ENCODE measurements at places on chromosomes 16 and 17.

DNA sequence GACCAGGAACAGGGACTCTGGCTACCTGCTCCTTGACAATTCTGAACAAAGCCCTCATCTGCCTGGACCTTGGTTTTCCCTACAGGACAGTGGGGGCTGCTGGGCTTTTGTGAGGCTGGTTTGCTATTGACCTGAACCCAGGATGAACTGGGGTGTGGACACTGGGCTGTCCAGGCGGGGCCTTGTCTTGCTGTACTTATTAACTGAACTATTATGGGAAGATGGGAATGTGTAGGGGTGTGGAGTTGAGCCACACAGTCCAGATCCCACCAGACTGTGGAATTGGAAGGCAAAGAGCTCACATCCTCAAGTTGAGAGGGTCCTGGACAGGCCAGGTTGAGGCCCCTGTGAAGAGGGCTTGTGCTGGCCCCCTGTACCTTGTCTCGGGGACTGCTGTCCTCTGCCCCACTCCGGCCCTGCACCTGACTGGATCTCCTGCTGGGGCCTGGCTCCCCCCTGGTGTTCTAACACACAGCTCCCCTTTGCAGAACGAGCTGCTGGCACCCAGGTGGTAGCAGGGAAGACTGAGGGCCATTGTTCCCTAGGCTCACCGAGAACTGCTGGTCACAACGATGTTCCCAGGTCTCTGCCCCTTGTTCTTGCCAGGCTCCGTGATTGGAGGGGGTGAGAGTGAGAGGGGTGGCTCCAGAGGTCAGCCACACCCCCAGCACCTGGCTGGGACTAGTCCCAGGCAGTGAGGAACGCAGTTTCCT is 51.8 kb upstream of the CDC42EP4 start:
- DNase-seq: no peak

- DNase-seq: no peak
Measured at GRCh38 chr17:40253565-40253964, 34.1 kb upstream of the CDC6 start.

- no peak for DNase-seq
Measured at GRCh38 chr17:50737118-50737698, 17.8 kb downstream of the LUC7L3 start.

DNA sequence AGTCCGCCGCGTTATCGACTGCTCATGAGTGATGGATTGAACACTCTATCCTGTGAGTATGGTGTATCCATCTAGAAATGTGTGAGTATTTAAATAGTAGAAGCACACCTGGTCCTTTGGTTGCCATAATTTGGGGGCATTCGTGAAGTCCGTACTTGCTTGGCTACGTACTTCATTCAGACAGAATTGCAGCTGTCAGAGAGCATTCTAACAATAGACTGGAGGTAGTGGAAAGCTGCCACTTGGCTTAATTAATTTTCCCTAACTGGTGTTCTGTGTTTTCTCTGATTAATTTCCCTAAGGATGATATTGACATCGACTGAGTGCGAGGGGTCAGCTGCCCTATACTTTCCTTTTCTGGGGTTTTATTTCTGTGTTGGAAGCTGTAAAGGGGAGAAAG is 14.1 kb downstream of the RPA1 start:
- DNase-seq: no peak

- no peak for DNase-seq
Measured at GRCh38 chr17:64500487-64500859, 3.6 kb upstream of the POLG2 start.

Measured in NCI-H2227 treated with DMSO at 0.1 percent for 48 hours (cell line).